Smooth muscle cell of the brain vasculature (primary cell): ENCODE measurements at places on chromosomes 12 and 14.
A peak's percentile ranks its signal among the peaks of the same experiment; 100 is the strongest.

DNA sequence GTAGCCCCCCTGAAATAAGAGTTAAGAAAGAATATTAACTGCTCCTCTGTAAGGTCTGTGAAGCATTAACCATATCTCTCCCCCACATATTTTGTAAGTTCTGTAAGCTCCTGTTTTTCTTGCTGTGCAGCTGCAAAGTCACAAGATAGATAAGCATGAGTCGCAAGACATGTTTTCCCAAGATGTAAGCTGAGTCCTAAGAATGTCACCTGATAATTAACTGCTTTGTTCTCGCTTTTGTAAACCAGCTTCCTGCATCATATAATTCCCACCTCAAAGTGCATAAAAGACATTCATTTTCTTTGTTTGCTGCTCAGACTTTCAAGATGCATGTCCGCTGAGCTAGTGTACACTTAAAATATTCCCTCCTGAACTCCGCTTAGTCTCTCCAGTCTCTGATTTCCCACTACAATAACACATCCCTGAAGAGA is 27.0 kb upstream of the PHC1 start:
- no peak for DNase-seq

- no peak for DNase-seq
These were observed 17.1 kb downstream of the HELB start for GRCh38 chr12:66319266-66319954.

GRCh38 chr12:110846615-110847566 is at the start of gene CCDC63:
CCDC63 (plus strand) TSS chr12:110846987; CDS start chr12:110852955, 5,968 bp downstream.
- no peak for DNase-seq

- no peak for DNase-seq
These were observed 55.8 kb downstream of the NUMB start for GRCh38 chr14:73402579-73402978.

GRCh38 chr14:101844751-101845150 is 83.2 kb downstream of the PPP2R5C start:
- DNase-seq = no peak

GRCh38 chr12:4984344-4984743 is 59.3 kb upstream of the KCNA5 start:
- no peak for DNase-seq

DNA sequence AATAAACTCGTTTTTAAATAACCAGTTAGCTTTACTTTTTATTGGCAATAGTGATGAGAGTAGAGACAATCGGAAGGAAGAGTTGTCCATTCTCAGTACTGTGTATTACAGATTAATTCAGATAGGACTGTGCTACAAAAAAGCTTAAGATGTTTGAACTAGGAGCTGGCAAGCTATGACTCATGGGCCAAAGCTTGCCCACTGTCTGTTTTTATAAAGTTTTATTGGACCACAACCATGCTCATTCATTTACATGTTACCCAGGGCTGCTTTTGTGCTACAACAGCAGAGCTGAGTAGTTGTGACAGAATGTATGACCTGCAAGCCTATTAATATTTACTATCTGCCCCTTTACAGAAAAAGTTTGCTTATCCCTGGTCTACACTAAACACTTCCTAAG is 19.4 kb downstream of the GNS start:
- no peak for DNase-seq

GRCh38 chr12:30417697-30418231 is 277.9 kb downstream of the IPO8 start:
- no peak for DNase-seq

DNA sequence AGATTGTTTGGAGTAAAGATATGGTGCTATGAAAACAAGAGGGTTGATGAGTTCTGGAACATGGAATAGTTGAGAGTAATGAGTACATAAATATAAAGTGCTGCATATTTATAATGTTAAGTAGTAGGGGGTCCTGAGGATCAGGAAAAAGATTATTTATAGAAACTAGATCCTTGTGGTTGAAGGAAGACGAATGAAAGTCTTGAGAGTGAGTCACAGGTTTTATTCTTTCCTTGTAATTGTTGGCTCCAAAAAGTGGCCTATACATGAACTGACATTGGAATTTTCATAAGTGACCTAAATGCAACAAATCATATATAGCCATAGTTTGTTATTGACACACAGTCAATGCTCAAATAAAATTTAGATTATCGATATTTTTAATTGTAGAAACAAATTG is 440.4 kb upstream of the PRICKLE1 start:
- no peak for DNase-seq

GRCh38 chr12:123109319-123109772 is 41.5 kb downstream of the PITPNM2 start:
- DNase-seq = no peak

DNA sequence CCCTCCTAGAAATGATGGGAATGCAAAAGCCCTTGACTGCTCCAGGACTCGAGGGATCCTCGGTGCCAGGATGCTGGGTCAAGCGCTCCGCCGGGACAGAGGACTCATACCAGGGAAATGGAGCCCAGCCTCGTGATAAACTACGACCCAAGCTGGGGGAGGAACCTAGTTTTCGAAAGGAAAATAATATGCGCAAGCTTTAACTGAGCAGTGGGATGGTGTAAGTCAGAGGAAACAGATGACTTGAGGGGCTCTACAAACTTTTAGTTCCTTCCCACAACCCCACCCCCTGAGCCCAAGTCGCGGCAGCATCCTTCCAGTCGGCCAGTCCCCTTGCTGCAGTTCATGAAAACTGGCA is 654 bp upstream of the SUPT16H start:
- no peak for DNase-seq

DNA sequence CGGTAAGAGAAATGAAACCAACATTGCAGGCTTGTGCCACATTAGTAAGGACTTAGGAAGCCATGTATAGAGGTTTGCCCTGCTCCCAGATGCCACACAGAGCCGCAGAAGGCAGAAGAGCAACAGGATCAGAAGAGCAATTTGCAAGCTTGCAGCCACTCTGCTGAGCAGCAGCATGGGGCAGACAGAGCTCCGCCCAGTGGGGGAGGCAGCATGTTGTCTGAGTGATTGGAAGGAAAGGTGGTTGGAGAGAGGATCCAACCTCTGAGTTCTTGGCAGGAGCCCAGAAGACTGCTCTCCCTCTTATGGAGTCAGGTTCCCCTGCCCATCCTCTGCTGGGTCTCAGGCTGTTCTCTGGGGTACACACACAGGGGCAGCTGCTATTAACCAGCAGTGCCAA is 2.3 kb upstream of the KRT6A start:
- DNase-seq = no peak

- no peak for DNase-seq
These were observed 1.8 kb downstream of the AHNAK2 start for GRCh38 chr14:104976198-104977007.

GRCh38 chr12:69879007-69879960 is 54.3 kb downstream of the MYRFL start:
- DNase-seq = peak; percentile 53

GRCh38 chr12:53505086-53505485 is 2.2 kb downstream of the NPFF start:
- no peak for DNase-seq

DNA sequence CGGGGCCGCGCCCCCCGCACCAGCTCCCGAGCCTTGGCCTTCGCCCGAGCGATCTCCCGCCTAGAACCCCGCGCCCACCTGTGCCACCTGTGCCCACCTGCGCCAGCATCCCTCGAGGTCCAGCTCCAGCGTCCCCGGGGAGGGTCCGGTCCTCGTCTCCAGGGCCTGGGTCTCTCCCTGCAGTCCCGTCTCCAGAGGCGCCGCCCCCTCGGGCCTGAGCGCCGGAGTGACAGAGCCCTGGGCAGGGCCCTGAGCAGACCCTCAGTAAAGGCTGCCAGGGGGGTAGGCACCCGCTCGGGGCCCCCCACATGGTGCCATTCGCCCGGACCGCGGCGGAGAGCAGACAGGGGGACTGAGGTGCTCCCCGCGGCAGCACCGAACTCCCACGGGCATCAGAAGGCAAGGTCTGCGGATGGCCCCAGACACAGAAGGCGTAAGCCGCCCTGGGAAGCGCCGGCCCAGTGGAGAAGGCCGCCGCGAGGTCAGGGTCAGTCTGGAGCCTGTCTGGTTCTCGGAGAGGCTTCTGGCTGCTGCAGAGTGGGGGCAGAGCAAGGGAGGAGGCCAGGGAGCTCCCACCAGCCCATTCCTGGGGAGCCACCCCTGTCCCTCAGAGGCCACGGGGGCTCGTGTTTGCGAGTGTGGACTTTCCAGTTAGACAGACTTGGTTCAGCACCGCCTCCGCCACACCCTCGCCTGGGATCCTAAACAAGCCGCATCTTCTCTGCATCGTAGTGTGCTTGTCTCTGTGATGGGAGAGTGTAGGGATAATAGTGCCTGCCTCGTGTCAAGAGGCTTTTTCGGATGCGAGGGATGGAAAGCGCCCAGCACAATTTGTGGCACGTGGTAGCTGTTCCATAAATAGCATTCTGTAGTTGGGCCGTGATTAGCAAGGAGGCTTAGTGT is 1.1 kb upstream of the PPP1R13B start:
- DNase-seq = no peak

GRCh38 chr12:21416511-21417121 is 20.8 kb upstream of the PYROXD1 start:
- DNase-seq = no peak

DNA sequence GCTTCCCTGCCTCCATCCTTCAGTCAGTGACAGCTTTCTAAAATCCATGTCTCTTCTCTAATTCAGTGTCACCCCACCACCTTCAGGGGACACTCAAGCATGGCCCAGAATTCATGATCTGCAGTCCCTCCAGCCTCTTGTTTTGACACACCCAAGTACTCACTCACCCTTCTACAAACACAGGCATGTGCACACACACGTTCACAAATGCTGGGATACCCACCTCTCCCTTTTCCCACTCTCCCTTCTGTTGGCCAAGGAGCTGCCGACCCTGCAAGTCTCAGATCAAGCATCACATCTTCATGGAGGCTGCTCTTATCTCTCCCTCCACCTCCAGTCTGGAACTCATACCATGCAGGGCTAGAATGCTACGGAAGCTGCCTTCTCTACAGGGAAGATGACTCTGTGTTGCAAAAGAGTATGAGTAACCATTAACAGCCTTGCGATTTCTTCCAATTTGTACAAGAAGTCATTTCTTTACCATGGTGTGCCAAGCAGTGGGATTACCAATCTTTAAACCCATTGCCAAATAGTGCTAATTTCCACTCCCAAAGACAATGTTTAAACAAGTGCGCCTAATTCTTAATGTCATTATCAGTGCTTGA is 196.1 kb downstream of the BCL11B start:
- no peak for DNase-seq

- DNase-seq = peak; percentile 26
These were observed 39.0 kb downstream of the SLCO1B1 start for GRCh38 chr12:21169878-21170472.

DNA sequence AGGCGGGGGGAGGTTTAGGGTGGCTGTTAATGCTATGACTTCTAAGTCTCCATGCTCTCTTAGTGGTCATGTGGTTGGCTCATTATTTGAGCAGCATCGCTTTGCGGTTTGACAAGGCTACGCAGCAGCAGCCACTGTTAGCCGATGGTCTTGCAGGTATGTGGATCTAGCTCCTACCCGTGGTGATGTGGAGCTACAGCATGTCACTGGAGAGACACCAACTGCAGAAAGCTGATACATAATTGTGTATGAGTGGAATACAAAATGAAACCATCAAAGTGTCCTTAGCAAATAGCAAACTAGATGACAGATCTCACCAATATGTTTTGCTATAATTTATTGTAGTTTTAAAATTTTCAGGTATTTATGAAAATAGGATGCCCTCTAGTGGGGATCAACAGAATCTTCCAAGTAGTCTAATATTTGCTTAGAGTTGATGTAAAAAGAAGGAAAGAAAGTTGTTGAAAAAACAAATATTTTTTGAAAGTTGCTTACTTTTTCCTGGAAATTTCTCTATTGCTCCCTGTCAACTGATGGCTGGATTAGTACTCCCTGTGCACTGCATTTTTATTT is 94.9 kb downstream of the NAV3 start:
- peak; percentile 75 for DNase-seq

DNA sequence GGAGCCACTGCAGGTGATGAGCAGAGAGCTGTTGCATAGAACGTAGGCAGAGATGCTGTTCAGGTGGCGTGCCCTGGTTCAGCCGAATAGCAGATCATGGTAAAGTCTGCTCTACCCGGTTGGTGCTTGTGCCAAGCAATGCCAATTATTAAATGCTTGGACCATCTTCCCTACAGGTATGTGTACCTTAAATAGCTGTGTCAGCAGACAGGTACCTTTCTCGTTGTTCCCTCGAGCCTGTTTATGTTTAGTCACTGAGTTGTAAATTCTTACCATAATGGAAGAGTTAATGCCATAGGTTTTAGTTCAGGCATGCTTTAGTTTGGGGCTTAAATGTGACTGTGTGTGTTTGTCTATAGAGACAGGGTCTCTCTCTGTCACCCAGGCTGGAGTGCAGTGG is 112.5 kb upstream of the CPM start:
- DNase-seq = no peak

DNA sequence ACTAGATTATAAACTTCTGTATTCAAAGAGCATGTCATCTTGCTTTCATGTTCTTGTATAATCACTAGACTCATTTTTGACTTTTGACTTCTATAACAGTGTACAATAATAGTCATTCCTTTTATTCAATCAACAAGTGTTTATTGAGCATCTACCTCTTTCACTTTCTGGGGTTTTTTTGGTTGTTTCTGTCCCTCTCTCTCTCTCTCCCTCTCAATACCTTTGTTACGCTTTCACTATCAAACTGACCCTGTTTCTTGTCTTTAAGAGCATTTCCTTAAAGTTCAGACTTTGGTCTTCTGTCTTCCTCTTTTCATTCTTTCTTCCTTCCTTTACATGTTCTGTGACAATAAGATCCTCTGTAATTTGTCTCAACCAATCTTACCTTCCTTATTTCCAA is 49.5 kb downstream of the GPR137C start:
- no peak for DNase-seq

- DNase-seq = no peak
These were observed 45.3 kb downstream of the LRP6 start for GRCh38 chr12:12221560-12221959.

DNA sequence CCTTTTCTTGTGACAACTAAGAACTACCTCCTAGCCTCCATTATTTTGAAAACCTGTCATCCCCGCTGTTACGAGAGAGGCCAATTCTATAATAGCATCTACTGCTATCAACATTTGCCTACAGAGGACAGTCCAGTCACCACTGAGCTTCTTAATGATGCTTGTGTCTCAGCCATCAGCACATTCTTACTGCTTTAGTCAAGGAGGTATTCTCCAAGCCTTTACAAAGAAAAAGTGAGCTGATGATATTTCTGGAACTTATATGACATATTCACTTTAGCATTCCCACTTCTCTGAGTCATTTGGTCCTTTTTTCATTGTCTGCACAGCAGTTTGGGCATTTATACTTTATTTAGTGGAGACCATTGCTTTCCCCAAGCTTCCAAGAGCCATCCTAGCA is 497.7 kb upstream of the RPL10L start:
- DNase-seq = no peak

GRCh38 chr12:19168644-19169043 is 39.1 kb downstream of the PLEKHA5 start:
- DNase-seq = no peak

GRCh38 chr14:99930420-99931274 is 134.6 kb upstream of the EVL start:
- no peak for DNase-seq

- DNase-seq = no peak
These were observed 1136.8 kb downstream of the AACS start for GRCh38 chr12:126201981-126202537.
